ENCODE measurements at places on chromosomes 1 and 21.

DNA sequence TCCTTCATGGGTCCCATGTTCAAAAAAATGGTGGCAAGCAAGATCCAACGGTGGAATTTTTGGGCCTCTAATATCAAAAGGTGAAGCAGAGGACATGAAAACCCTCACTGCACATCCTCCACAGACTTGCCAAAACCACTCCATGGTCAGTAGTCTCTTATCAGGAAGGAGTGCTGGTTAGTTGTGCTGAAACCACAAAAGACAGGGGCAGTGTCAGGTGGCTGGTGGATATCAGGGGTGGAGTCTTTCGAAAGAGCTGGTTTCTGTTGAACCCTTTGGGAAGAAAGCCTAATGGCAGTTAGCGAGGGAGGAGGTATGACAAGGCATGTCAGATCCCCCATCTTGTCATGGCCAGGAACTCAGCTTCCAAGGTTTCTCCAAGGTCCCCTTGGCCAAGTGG is 395.9 kb upstream of the CAMK1G start:
- no peak for DNase-seq

- no peak for DNase-seq
Observed at GRCh38 chr1:219958875-219959417, 30.6 kb upstream of the SLC30A10 start.

DNA sequence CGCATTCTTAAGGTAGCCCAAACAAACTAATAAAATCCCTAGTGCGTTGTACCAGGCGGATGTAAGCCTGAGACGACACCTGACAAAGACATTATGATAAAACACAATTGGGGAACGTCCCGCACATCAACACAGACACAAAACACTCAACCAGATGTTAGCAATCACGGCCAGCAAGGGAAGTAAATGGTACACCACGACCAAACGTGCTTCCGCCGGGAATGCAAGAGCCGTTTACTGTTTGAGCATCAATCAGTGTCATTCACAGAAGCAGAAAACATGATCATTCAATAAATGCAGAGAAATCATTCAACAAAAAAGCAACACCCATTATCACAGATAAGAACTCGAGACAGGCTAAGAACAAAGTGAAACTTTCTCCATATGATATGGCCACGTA is 49.4 kb upstream of the COL18A1 start:
- no peak for DNase-seq

DNA sequence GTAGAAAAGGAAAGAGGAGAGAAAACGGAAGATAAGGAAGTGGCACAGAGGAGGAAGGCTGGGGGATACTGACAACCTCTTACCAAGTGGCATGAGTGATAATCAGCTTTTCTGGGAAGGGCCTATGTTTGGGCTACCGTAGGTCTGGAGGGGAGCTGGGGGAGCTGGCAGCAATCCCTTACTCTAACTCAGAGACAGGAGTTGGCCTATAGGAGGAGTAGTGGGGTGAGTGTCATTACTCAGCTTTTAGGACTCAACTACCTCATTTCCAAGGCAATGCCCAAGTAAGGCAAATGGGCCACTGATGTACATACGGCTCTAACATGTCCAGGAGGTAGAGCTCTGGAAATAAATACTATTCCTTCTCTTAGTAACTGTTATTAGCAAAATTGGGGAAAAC is 48.7 kb upstream of the DMRTA2 start:
- no peak for DNase-seq

DNA sequence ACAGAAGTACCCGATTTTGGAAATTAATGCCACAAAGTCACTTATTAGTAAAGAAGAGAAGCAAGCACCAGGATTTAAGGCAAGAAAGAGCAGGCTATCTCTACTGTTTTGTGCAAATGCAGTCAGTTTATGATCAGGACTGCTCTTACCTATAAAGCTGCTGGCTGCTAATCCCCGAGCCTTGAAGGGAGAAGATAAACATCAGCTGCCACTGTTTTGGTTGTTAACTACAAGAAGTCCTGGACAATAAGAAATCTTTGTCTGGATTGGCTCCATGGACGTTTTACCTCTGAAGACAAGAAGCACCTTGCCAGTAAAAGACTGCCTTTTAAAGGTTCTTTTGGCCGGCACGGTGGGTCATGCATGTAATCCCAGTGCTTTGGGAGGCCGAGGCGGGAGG is 21.4 kb downstream of the FRRS1 start:
- no peak for DNase-seq

GRCh38 chr1:8567146-8567545 is 249.2 kb downstream of the SLC45A1 start:
- DNase-seq = no peak

GRCh38 chr1:201562659-201563405 is 23.9 kb downstream of the NAV1 start:
- DNase-seq = peak; percentile 86

GRCh38 chr1:33086384-33086850 is 5.5 kb downstream of the AZIN2 start:
- no peak for DNase-seq

- DNase-seq = no peak
Observed at GRCh38 chr1:181514298-181515290, 31.3 kb downstream of the CACNA1E start.

GRCh38 chr1:6948861-6949260 is 163.6 kb downstream of the CAMTA1 start:
- no peak for DNase-seq

GRCh38 chr1:221849110-221849509 is 107.2 kb upstream of the DUSP10 start:
- DNase-seq = no peak

GRCh38 chr1:180181048-180181447 is 26.4 kb downstream of the QSOX1 start:
- no peak for DNase-seq

DNA sequence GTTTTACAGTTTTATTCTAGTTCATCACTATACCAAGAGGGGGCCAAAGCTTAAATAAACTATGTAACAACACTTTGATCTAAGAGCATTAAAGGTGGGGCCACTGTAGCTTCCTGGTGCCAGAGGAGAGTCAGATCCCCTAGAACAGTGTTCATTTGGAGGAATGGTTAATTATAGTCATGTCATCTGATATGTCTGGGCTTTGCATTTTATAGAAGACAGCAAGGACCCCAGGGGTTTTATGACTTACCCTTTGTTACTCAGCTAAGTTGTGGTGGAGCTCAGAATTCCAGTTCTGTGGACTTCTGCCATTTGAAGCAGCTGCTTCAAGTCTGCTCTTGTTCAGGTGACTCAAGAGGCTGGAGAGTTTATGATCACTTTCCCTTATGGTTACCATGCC is 16.7 kb downstream of the KDM4A start:
- DNase-seq = no peak

- no peak for DNase-seq
Observed at GRCh38 chr1:239896980-239897379, 194.7 kb upstream of the FMN2 start.

- DNase-seq = no peak
Observed at GRCh38 chr1:173997791-173998190, 24.4 kb downstream of the RC3H1 start.

- no peak for DNase-seq
Observed at GRCh38 chr1:107358619-107359327, 217.9 kb downstream of the NTNG1 start.

GRCh38 chr1:104466068-104466467 is 716.4 kb downstream of the AMY1C start:
- no peak for DNase-seq

- DNase-seq = no peak
Observed at GRCh38 chr1:168223681-168224540, 1.9 kb upstream of the SFT2D2 start.

GRCh38 chr1:207691841-207692240 is 46.9 kb downstream of the CR1L start:
- DNase-seq = no peak

DNA sequence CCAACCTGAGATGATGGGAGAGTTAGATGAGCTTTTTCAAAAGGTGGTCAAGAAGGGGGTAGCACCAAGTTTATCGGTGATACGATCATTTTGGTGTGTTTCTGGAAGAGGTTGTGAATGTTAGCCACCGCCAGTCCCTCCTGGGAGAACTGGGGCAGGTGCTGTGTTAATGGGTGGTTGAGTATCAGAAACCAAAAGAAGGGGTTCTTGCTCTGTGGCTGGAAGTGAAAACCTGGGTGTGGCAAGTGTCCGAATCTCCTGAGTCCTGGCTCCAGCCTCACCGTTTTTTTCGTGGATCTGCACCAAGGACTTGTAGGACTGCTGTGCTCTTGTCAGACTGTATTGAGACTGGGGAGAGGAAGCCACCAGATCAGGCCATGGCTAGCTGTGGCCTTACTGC is 7.8 kb downstream of the UBE2Q1 start:
- DNase-seq = no peak

- peak; percentile 95 for DNase-seq
Observed at GRCh38 chr1:109370712-109371340, 26.9 kb downstream of the SORT1 start.

GRCh38 chr1:31580891-31581603 is 4.7 kb downstream of the TINAGL1 start:
- no peak for DNase-seq

GRCh38 chr21:35565204-35565611 is 495.1 kb downstream of the SETD4 start:
- DNase-seq = peak; percentile 55
